ENCODE measurements at places on chromosomes 2 and 18. TPM values are rescaled to one million over a fixed set of nuclear protein-coding genes. Genes with fewer than 3 reads are reported as not detected.
A peak's percentile ranks its signal among the peaks of the same experiment; 100 is the strongest.

DNA sequence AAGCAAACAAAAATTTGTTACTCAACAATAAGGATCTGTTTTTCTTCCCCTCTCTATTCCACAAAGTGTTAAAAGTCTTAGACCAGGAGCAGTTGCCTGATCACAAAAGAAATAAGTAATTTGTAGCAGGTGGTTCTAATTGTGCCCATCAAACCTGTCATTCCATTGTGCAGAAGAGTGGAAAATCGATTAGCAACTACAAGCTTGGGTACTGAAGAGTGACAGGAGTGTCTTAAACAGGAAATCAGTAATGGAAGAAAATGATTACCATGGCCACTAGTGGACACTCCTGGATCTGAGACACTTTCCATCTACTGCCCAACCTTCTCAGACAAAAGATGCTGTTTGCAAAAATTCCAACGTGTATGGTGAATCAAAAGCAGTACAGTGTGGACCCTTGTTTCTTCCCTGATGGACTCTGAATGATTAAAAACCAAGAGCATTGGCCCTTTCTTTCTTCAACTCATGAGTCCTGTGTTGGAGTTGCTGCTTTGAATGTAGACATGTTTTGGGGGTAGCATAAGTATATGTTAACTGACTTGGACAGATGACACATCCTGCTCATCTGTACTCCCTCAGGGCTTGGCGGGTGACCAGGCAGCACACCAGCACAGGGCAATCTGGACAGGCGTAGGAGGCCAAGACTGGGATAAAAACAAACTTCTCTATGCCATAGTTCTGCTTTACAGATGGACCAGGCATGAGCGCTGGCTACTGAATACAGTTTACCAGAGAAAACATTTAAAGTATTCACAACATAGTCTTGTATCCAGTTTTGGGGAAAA lies 51.9 kb downstream of the PLA2R1 start:
- no peak for DNase-seq
- no peak overlapping the region for H3K27ac ChIP-seq
- H3K4me3 ChIP-seq = no peak overlapping the region
- H3K36me3 ChIP-seq = no peaks in the 10 kb centered on the region
- H3K4me1 ChIP-seq = peaks cover 10% of the 10 kb centered on the region

- H3K27me3 ChIP-seq = no peaks in the 10 kb centered on the region
- no peak overlapping the region for H3K4me3 ChIP-seq
- peak overlapping the region; percentile 60 for H3K27ac ChIP-seq
- no peaks in the 10 kb centered on the region for H3K4me1 ChIP-seq
- H3K36me3 ChIP-seq = no peaks in the 10 kb centered on the region
Observed at GRCh38 chr2:112679484-112679883, 33.7 kb downstream of the SLC20A1 start.

DNA sequence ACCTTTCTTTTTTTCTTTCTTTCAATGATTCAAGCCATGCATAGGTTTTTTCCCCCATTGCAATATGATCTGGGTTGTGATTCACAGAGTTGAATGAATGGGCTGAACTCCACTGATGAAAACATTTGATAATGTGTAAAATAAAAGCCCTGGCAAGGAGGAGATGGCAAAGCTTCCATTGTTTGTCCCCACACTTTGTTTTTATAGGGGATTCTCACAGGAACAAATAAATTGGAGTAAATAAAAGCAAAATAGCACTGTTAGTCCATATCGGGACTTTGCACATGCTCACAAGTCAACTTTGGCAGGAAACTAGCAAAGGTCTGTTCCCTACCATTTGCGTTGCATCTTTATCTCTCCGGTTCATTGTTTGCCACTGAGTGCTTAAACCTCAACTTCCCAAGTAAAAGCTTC lies 55.7 kb downstream of the MEIS1 start:
- no peaks in the 10 kb centered on the region for H3K27me3 ChIP-seq
- H3K27ac ChIP-seq = no peak overlapping the region
- no peaks in the 10 kb centered on the region for H3K4me1 ChIP-seq
- no peak overlapping the region for H3K4me3 ChIP-seq
- peaks cover 3% of the 10 kb centered on the region for H3K36me3 ChIP-seq

DNA sequence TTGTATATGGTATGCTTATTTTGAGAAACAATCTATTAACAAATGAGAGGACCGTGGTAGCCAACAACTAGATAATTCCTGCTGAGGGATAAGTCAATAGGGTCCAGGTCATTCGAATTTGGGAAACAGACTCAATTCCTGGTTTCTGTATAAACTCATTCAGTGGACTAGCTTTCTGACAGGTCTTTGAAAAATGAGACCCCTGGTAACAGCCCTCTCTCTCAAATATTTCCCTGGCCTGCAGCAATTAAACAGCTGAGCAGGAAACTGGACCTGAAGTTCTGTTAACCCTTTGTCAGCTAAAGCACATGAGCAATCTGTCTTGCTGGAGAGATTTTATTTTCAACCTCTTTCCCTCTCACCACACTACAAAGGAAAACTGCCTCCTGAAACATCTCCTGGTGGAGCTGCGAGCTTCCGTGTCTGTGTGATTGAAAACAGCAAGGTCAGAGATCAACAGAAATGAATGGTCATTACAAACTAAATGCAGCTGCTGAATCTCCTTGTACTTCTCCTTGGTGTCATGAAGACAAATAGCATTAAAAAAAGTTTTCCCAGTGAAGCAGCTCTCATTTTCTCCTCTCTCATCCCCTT lies 70.3 kb upstream of the CCDC85A start:
- no peaks in the 10 kb centered on the region for H3K27me3 ChIP-seq
- no peak overlapping the region for H3K4me3 ChIP-seq
- no peak overlapping the region for H3K27ac ChIP-seq
- H3K4me1 ChIP-seq = no peaks in the 10 kb centered on the region
- no peaks in the 10 kb centered on the region for H3K36me3 ChIP-seq

DNA sequence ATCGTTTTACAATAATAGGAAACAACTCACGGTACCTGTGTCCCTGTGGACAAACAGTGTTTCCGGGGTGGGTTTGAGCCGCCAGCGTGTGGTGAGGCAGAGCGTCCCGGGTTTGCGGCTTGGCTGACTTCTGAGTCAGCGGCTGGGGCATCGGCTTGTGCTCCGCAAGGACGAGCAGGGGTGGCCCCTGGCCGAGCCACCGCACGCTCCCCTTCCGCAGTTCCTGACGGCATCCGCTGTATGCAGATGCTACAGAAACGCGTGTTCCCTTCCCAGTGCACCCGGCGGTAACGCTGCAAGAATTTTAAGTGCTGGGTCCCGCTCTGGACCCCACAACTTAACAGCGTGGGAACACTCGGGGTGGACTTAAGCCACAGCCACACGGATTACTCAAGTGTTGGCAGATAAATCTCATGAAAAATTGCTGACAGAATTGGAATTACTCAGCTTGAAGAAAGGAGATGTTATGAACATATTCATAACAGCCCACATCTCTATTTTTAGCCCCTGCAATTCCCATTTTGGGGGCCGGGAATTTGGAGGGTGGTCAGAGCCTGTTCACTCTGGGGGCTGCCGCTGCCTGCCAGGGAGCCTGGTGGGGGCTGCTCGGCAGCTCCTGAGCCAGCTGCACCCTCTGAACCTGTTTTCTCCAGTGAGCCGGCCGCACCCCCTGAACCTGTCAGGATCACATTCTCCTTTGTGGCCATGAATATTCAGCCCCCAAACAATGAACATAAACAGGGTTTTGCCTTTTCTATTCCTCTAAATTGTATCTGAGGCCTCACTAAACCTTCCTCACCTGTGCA lies 12.6 kb upstream of the KCNG2 start:
- no peak overlapping the region for H3K4me3 ChIP-seq
- H3K27me3 ChIP-seq = peaks cover 79% of the 10 kb centered on the region
- peaks cover 10% of the 10 kb centered on the region for H3K4me1 ChIP-seq
- H3K36me3 ChIP-seq = no peaks in the 10 kb centered on the region
- no peak overlapping the region for H3K27ac ChIP-seq
- peak; percentile 42 for DNase-seq

DNA sequence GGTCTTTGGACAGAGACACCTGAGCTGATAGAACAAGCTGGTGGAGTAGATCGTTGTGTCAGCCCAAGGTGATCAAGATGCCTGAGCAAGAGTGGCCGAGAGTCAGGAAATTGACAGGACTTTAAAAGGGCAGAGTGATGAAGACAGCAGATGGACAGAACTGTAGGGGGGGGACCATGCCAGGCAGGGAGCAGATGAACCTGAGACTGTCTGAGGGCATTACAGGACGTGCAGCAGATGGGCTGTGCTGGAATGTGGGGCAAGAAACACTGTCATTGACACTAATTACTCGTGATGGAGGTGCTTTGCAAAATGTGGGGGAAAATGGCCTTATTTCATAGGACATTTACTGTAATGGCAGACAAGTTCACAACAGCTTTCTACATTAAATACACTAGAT lies 225.0 kb downstream of the THSD7B start:
- DNase-seq = no peak
- H3K4me3 ChIP-seq = no peak overlapping the region
- no peaks in the 10 kb centered on the region for H3K4me1 ChIP-seq
- H3K36me3 ChIP-seq = no peaks in the 10 kb centered on the region
- no peak overlapping the region for H3K27ac ChIP-seq

DNA sequence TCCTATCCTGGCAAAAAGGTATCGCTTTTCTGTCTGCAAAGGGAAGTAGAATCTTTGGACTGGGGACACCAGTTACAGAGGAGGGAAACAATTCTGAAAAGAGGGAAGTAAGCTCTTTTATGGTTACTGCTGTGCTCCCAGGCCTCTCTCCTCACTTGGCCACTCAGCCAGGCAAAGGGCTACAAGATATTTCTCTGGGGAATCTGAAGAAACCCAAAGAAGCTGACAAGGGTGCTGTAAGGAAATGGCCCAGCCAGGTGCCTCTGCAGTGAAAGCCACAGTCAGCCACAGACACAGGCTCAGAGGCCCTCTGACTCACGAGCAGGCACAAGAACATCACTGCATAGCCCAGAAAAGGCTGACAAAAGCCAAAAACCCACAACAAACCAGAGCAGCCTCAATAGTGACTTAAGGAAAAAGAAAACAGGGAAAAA lies 5.8 kb downstream of the HDLBP start:
- DNase-seq = no peak
- no peaks in the 10 kb centered on the region for H3K36me3 ChIP-seq
- H3K4me1 ChIP-seq = peaks cover 22% of the 10 kb centered on the region
- no peak overlapping the region for H3K27ac ChIP-seq
- no peak overlapping the region for H3K4me3 ChIP-seq

GRCh38 chr2:227860221-227860641 lies 11.2 kb upstream of the DAW1 start:
- H3K4me3 ChIP-seq = no peak overlapping the region
- no peak for DNase-seq
- no peaks in the 10 kb centered on the region for H3K36me3 ChIP-seq
- H3K27me3 ChIP-seq = no peaks in the 10 kb centered on the region
- H3K27ac ChIP-seq = no peak overlapping the region

GRCh38 chr18:600107-600506 lies 3.3 kb downstream of the CLUL1 start:
- no peaks in the 10 kb centered on the region for H3K27me3 ChIP-seq
- DNase-seq = no peak
- no peak overlapping the region for H3K4me3 ChIP-seq
- H3K36me3 ChIP-seq = no peaks in the 10 kb centered on the region
- H3K4me1 ChIP-seq = no peaks in the 10 kb centered on the region

DNA sequence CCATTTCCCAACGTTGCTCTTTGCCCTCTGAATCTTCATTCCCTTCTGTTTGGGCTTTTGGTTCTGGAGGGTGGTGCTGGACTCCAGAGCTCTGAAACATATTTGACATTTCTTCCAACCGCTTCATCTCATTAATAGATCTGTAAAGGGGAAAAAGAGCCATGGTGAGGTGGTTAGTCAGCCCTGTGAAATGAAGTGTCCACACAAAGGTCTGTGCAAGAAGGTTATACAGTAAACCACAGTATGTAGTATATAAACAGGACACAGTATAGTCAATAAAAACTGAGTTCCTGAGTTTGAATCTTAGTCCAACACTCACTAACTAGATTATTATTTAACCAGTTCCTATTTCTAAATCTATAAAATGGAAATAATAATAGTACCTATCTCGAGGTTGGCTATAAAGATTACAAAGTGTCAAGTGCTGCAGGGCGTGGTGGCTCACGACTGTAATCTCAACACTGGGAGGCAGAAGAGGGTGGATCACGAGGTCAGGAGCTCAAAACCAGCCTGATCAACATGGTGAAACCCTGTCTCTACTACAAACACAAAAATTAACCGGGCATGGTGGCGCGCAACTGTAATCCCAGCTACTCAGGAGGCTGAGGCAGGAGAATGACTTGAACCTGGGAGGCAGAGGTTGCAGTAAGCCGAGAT lies 13.1 kb downstream of the STARD7 start:
- H3K27me3 ChIP-seq = no peaks in the 10 kb centered on the region
- DNase-seq = no peak
- no peak overlapping the region for H3K27ac ChIP-seq
- peaks cover 24% of the 10 kb centered on the region for H3K4me1 ChIP-seq
- H3K4me3 ChIP-seq = no peak overlapping the region

DNA sequence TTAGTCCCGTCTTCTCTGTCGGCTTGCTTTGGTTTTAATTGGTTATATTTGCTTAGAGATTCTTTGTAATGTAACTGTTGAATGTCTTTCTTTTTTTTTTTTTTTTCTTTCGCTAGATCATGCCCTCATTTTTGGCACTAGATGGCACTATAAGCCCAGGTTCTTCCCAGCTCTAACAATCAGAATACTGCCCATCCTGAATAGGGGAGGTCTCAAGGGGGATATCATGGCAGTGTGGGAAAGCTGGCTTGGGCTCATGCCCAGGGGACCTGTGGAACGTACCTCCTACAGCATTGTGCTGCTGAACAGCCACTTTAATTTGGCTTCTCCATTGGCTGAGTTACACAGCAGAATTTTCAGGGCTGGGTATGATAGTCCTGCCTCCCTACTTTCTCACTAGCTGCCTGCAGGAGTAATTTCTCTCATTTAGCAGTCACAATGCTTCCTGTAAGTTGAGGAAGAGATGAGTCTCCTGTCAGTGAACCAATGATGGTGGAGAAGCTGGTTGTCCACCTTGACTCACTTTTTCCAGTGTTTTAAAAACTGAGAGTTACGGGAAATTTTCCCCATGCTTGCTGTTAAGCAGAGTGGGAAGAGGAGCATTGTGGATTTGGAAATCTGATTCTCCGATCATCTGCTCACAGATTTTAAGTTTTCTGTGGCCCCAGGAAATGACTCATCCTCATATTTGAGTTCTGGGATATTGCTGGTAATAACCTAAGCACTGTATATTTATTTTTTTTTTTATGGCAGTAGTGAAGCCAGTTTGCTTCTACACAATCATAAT lies 47.2 kb downstream of the RAD51AP2 start:
- no peak for DNase-seq
- no peaks in the 10 kb centered on the region for H3K4me1 ChIP-seq
- H3K4me3 ChIP-seq = no peak overlapping the region

GRCh38 chr2:209334188-209335017 lies 89.4 kb upstream of the MAP2 start:
- no peaks in the 10 kb centered on the region for H3K4me1 ChIP-seq
- no peak overlapping the region for H3K27ac ChIP-seq
- H3K4me3 ChIP-seq = no peak overlapping the region
- no peaks in the 10 kb centered on the region for H3K27me3 ChIP-seq
- DNase-seq = no peak

IL1R2 gene
- total RNA-seq = 7.1 TPM

TFPI gene
- 51.0 TPM for total RNA-seq

DOK1 gene
- 21.4 TPM for total RNA-seq

IL36A gene
- not detected for total RNA-seq

TUBA4B gene
- not detected for total RNA-seq

SP100 gene
- 141 TPM for total RNA-seq
